Activated naive CD4-positive, alpha-beta T cell treated with anti-CD3 and anti-CD28 coated beads for 36 hours (primary cell): ENCODE measurements at places on chromosomes 6 and 20. TPM values are rescaled to one million over a fixed set of nuclear protein-coding genes. Genes with fewer than 3 reads are reported as not detected.

The ELOVL2 gene
- not detected for total RNA-seq

The HLA-DOB gene
- total RNA-seq = 0.91 TPM

The AKAP12 gene
- 0.62 TPM for total RNA-seq

DNA sequence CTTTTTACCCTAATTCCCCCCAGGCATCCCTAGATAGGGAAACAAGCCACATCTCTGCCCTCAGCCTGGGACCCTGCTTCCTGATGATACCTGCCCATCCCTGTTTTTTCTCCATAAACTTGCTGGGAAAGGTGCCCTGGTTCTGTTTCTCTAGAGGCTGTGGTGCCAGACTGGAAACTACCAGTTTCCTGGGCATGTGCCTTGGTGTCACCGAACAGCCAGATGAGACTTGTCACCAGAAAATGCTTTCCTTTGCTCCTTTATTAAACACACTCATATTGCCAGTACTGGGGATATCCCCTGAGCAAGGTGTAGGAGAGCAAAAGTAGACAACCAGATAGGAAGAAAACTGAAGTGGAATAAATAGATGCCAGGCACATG is 16.8 kb downstream of the SRSF3 start:
- DNase-seq = no peak

GRCh38 chr6:9520417-9521151 is 894.3 kb downstream of the TFAP2A start:
- no peak for DNase-seq

- no peak for DNase-seq
These were observed 1.7 kb downstream of the TULP1 start for GRCh38 chr6:35510916-35511561.
